ENCODE measurements at places on chromosomes 7 and 10.

DNA sequence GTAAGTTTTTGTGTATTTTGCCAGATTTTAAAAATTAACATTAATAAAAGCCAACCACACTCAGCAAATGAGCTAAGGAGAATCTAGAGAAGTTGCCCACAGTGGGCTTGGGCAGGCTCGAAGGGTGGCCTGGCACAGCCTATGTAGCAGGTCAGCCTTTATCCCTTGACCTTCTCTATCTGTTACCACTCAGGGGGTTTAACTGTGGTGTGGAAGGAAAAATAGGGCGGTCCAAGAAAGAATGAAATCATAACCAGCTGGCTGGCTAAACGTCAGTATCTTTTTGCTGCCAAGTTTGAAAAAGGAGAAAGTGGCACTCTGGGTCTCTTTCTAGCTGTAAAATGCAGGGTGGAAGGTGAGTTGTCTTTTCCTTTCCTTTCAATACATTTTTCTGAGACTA is 130.3 kb upstream of the ASAH2 start:
- no peak for DNase-seq

DNA sequence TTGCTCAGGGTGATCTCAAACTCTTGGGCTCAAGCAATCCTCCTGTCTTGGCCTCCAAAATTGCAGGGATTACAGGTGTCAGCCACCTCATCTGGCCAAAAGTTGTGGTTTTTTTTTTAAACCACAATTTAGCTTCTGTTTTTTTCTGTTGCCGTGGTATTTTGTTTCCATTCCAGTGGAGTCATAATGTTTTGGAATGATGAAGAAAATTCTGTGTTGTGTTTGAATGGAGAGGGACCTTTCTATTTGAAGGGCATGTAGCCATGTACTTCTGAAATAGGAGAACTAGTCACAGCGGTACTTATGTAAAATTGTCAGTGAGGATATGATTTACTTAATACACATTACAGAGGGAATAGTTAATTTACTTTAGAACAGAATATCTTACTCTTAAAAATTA is 201.3 kb downstream of the ARL4A start:
- DNase-seq: no peak

DNA sequence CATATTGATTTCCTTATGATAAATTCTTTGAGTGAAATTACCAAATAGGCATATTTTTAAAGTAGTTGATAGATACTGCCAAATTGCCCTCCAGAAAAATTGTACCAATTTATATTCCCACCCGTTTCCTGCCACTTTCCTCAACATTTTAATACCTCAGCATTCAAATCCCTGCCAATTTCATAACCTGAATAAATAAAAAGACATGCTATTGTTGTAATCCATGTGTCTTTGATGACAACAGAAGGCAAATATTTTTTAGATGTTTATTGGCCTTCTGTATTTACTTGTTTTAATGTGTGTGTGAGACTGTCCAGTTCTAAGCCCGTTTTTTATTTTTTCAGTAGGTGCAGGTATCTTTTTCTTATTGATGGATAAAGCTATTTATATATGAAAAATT is 71.7 kb downstream of the TEX36 start:
- DNase-seq: no peak

DNA sequence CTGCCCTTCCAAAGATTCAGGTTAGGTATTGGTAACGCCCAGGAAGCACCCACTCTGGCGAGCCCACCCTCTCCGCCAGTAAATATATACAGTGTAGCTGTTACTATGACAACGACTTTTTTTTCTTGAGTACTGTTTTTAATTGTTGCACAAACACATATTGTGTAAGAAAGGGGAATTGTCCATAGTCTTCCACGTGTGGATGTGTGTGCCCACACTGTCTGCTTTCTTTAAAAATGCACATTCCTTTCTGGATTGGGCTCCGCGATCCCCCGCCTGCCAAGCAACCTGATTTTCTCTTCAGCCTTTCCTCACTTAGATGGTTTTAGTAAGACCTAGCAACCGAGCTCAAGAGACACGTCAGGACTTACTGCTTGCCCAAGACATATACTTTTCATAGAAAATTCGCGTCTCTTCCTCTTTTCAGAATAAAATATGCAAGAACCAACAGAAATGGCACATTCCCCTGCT is 247.8 kb downstream of the EBF3 start:
- no peak for DNase-seq

DNA sequence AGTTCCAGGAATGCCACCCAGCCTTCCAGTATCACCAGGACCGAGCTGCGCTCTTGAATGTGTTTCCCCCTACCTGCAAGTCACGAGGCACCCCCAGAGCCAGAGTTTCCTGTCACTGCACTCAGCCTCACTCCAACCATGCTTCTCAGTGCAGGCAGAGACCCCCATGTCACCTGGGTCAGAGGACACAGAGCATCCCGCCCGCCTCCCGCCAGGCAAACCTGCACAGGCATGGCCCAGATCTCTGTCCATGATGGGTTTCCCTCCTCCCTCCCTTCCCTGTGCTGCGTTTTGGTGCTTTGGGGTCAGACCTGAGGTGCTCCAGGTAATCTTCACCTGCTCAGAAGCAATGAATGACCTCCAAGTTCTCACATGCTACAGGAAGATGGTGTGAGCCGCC is 3.1 kb upstream of the RET start:
- DNase-seq: no peak

- DNase-seq: no peak
Measured at GRCh38 chr7:29239638-29240037, 45.1 kb downstream of the CHN2 start.

DNA sequence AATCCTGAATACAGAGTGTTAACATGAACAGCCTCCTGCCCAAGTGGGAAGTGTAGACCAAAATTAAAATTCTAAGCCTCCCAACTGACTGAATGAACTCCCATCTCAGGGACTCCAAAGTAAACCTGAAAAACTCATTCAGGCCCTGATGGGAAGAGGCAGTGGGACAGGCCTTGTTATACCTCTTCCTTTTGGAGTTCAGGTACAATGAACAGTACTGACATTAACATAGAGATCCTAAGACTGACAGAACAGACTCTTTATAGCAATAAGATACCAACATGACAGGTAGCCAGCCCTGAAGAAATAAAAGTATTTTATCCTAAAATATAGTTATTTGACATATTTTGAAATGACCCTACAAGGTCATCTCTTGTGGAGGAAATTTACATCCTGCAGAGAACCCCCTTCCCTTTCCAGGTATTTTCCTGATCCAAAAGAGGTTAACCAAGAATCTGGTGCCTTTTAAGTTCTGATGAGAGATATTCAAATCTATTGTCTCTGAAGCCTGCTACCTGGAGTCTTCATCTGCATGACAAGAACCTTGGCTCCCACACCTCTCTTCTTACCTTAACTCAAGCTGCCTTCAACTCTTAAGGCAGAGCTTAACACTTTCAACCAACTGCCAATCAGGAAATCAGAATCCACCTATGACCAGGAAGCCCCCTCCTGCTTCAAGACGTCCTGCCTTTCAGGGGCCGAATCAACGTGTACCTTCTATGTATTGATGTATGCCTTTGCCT is 103.3 kb upstream of the PFKP start:
- no peak for DNase-seq

DNA sequence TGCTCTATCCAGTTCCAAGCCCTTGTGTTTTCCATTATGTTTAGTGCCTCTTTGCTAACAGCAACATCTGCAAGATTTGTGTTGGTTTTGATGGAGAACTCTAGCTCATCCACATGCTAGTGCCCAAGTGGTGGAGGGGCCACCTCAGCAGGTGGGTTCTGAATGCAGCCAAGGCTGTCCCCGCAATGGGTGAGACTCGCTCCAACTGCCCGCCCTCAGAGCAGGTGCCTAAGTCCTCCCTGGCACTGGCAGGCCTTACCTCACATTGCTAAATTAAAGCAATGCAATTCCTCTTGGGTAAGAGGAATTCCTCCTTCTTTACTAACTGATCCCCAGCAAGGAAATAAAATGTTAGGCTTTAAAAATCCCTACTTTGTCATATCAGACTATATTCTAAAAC is 146.8 kb downstream of the ADCY1 start:
- DNase-seq: no peak

DNA sequence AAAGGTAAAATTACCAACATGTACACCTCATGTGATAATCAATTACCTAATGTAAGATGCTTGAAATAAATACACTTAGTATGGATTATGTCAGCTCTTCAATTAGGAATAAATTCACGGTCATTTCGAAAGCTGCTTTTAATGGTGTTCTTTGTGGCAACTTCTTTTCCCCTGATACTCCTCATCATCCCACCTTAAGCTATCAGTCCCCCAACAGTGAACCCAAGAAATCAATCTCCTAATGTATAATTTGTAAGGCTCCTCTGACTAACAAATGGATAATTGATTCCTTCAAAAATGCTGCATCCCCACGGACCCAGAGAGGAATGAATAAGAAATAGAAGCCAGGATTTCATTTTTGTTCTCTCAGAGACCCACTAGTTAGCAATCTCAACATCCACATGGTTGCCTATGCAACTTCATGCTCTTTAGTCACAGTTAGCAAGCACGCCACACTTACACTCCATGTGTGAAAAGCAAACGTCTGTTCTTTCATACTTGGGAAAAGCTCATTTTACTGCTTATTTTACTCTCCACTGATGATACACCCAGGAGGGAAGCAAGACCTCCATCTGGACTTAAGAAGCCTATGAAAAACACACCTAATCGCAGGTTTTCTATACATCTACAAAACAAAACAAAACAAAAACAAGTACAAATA is 70.1 kb downstream of the VPS41 start:
- DNase-seq: no peak

DNA sequence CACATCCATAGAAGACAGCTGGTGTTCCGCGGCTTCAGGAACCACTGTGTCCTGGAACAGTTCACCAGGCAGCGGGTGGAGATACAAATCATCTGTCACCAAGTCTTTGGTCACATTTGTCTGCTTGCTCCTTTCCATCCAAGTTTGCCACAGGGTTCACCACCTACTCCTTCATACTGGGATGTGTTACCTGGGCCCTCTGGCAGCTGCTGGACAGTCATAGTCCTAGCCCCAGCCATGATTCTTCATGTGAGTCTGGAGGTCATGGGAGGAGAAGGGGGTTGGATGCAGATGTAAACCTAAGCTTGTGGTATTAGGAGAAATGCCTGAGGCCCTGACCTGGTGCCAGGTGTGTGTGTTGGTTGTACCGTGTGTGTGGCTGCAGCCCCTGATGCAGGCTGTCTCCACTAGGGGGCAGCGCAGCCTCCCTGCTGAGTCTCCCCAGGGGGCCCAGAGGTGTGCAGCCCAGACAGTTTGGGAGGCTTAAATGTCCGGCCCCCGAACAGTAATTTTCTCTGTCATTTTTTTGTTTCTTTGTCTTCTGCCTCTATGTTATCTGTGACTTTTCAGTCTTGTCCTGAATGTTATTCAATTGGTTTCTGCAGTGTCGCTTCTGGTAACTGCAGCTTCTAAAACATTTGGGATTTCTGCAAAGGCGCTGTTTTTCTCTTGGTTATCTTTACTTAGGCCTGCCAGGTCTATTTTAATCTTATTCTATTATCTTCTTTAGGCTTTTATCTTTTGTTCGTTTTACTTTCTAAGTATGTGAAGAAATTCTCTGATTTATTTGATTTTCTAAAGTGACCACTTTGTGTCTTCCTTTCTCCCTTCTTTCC is 14.8 kb downstream of the NPS start:
- DNase-seq: no peak

DNA sequence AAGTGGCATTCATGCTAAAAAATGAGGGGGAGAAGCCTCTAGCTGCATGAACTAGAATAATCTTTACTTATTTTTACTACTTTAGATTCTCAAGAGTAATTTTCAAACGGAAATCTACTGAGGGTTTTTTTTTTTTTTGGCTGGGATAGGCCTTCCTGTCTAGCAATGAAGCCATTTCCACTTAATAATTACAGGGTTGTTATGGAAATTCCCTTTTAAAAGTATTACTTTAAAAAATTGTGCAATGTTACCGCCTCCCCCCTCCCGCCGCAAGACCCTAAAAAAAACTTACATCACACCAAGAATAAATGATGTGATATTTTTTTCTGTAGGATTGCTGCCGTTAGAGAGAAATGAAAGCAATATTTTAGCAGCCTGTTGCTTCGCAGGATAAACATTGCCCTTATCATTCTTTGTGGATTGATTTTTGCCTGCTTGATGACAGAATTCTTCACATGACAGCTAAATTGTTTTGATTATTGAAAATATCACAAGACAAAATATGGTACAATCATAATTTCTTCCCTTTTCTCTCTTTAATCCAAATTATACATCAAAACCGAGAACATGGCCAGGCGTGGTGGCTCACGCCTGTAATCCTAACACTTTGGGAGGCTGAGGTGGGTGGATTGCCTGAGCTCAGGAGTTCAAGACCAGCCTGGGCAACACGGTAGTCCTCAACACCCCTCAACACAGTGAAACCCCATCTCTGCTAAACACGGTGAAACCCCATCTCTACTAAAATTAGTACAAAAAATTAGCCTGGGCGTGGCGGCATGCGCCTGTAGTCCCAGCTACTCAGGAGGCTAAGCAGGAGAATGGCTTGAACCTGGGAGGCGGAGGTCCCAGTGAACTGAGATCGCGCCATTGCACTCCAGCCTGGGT is 32.8 kb downstream of the ARL4A start:
- no peak for DNase-seq

GRCh38 chr10:13496164-13496563 is 32.6 kb downstream of the BEND7 start:
- no peak for DNase-seq

GRCh38 chr10:130959752-130960195 is 351.7 kb downstream of the TCERG1L start:
- DNase-seq: no peak

DNA sequence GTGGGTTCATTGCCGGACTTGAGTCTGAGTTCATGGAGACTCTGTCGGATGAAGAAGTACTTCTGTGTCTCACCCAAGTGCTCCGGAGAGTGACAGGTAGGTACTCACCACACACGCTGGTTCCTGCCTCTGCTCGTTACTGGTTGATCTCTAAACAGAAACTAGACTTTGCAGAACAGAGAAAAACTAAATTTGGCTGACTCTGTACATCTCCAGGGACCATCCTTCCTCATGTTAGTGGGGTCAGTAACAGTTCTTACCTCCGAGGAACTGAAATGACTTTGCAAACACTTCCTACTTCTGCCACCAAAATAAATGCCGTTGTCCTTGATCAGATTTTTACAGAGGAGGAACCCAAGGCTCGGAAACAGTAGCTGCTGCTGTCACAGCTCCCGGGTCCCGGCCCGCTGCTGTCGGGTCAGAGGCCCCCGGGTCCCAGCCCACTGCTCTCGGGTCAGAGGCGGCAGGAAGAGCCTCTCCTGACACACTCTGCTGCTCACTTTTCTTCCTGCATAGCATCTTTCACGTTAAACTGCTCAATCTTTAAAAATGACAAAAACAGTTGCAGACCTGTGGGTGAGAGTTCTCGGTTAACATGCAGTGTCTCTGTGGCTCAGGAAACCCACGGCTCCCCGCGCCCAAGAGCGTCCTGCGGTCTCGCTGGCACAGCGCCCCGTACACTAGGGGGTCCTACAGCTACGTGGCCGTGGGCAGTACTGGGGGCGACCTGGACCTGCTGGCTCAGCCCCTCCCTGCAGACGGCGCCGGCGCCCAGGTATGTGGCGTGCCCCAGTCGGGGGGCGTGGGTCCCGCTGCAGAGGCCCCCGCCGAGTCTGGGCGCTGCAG is 4.8 kb upstream of the MTG1 start:
- no peak for DNase-seq

Data from putamen (tissue), 1 donor.